Mucosa of descending colon (tissue), 3 donors: ENCODE measurements at places on chromosomes 11 and 22.
A peak's percentile ranks its signal among the peaks of the same experiment; 100 is the strongest.

DNA sequence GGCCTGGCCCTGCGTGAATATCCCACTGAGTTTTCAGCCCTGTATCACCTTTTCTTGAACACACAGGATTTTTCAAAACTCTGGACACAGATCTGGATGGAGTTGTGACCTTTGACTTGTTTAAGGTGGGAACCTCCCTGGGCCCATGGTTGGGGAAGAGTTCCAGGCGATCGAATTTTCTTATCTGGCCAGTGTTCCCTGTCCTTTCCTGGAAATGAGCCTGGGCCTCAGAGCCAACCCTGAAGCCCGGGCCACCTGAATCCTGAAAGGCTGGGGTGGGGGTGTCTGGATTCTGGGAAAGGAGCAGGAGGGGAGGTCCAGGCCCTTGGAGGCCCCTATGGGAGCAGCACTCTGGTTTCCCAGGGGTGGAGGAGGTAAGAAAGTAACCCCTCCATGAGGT is 29.0 kb downstream of the CAPN1 start:
- no peak for DNase-seq

DNA sequence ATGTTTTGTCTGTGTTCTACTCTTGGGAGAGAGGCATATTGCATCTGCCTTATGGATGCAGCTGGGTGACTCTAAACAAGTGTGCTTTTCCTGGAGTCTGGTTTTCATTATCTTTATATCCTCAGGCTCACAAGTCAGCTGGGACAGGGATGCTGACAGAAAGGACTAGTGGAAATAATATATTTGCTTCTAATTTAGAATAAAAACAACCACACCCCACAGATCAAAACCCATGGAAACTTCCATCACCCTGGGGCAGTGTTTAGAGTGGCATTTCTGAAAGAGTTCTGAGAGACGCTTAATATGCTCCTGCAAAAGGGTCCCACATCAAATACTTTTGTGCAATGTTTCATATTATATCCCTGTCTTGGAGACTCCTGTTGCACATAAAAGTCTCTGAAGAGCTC is 20.8 kb downstream of the KCNE3 start:
- no peak for DNase-seq

DNA sequence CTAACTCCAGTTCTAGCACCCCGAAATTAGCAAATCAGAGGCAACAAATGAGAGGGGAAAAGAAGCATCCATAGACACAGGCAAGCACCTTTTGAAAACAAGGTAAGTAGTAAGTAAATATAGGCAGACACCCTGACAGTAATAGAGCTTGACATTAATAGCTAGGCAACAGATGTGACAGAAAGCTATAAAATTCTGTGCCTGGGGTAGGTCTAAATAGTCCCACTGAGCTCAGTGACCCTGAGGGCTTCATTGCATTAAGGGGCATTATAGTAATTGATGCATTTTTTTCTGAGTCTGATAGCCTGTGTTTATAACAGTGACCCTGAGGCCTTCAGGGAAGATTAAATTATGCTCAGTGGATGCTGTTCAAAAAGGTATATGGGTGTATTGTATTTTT is 197.1 kb downstream of the HIPK3 start:
- DNase-seq: no peak

DNA sequence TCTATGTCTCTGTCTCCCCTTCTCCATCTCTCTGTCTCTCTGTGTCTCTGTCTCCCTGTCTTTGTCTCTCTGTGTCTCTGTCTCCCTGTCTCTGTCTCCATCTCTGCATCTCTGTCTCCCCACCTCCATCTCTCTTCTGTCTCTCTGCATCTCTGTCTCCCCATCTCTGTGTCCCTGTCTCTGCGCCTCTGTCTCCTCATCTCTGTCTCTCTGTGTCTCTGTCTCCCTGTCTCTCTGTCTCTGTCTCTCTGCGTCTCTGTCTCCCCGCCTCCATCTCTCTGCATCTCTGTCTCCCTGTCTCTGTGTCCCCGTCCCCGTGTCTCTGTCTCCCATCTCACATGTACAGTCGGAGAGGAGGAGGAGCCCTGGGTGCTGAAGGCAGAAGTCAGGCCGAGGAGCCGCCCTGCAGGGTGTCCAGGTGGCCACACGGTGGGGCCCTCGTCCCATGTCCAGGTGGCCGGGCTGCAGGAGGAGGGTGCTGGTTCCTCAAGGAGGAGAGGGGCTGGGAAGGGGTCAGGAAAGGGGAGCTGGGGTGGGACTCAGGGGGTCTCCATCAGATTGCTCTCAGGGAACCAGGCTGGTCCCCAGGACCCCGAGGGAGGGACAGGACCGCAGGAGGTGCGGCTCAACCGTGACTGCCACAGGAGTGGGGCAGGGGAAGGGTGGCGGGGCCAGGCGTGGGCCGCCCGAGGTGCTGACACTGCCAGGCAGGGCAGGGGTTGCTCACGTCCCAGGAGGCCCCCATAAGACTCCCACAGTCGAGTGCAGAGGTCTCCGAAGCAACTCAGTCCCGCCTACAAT is 25.6 kb upstream of the TH start:
- peak; percentile 85 for DNase-seq

- no peak for DNase-seq
Measured at GRCh38 chr11:96396637-96397036, 6.8 kb downstream of the JRKL start.

DNA sequence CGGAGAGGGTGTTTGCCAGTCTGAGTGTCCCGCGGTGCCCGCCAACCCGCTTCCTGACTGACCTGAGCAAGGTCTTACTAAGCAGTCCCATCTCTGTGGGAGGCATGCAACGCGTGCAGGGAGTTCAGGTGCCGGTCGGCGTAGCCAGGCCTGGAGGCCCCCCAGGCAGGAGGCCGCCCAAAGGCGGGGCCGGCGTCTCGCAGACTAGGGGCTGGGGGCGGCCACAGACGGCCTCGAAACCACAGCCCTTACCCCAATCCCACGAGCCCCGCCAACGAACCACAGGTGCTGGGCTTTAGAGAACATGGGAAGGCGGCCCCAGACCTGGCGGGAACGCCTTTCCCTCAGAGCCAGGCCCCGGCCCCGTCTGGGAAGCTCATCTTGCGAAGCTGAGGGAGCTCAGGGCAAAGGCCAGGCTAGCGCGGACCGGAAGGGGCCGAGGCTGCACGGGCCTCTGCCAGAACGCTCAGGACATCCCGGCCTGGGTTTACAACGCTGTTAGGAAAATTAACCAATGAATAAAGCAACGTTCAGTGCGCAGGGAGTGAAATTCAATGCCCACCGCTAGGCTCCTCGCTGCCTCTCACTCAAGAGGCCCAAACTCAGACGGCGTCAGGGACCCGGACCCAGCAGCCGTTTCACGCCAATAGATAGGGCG is 2.1 kb upstream of the MTFP1 start:
- DNase-seq: peak; percentile 85

DNA sequence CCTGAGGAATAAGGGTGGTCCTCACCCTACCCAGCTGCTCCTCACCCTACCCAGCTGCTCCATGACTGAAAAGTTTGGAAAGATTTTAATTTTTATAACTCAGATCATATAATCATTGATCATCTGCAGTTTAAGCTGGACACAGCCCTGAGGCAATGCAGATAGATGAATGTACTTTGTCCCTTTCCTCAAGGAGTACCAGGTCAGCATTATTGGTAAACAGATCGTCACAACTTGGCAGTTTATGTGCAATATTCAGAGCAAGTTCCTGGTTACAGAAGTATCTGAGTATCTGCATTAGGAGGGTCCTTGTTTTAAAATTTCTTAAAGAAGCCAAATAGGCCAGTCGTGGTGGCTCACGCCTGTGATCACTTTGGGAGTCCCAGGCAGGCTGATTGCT is 3.6 kb downstream of the TNRC6B start:
- DNase-seq: no peak

- peak; percentile 90 for DNase-seq
Measured at GRCh38 chr11:1219834-1220815, 2.7 kb upstream of the MUC5B start.

DNA sequence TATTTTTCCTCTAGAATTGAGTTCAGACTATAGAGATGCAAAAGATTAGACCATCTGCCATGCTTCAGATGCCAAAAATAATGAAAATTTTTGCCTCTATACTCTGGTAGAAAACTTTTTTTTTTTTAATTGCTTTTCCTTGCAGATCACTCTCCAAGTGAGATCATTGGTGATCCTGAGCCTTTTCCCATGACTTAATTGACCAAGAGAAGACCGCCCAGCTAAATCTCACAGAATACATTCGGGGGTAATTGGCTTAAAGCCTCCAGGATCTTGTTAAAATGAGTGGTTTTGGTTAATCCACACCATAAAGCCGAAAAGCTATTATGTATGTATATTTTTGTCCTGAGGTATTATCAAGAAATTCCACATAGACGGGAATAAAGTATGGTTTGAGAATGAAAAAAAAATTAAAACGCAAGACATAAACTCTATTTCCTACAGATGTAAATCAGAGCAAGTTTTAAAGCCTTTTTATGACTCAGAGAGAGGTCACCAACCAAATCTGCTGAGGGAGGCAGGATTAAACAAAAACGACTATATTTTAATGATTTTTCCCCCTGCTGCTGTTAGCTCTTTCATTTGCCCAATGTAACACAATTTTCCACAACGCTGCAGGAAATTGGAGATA is 64.0 kb downstream of the PARVA start:
- no peak for DNase-seq

DNA sequence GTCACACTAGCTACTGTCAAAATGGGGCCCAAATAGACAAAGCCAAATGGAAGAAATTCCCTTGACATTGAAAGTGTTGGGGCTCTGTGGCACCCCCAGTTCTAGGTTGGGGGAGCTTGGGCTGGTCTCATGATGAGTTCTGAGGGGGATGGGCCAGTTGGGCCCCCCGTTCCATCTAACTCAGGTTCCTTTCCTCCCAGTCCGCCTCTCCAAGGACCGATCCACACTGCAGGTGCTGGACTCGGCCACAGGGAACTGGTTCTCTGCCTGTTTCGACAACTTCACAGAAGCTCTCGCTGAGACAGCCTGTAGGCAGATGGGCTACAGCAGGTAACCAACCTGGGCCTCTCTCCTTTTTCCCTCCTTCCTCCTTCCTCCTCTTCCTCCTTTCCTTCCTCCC is 17.7 kb upstream of the SMIM35 start:
- DNase-seq: no peak

DNA sequence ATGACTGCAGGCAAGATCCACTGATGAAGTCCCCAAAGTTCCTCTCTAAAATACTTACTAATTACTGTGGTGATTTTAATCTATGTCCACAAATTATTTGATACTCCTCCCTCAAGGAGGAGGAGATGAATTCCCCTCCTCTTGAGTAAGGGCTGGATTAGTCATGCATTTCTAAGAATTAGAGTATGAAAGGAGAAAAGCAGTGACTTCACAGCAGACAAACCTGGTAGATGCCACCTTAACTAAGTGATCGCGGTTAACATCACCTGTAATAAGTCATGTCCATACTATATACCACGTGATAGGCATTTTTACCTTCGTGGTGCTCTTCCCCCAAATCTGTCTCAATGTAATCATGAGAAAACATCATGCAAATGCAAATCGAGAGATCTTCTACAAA is 52.0 kb upstream of the TSPAN18 start:
- no peak for DNase-seq

- DNase-seq: no peak
Measured at GRCh38 chr11:104161751-104162450, 2.0 kb downstream of the PDGFD start.

DNA sequence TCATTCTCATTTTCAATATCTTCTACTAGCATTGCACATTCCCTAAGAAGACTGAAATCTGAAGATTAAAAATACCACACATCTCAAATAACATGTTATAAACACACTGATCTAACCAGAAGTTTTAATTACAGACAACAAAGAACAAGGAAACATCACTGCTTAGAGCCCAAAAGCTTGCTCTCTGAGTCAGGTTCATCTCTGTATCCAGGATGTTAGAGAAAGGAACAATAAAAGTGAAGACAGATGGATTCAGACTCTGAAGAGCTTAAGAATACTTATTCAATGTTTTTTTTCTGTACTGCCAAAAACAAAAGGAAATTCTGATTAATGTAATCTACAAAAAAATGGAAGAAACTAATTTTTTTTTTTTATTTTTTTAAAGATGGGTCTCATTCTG is 16.5 kb downstream of the RDX start:
- no peak for DNase-seq

- DNase-seq: no peak
Measured at GRCh38 chr11:67500831-67501715, 4.1 kb downstream of the PITPNM1 start.

- DNase-seq: no peak
Measured at GRCh38 chr11:23202611-23203010, 342.3 kb upstream of the CCDC179 start.

- DNase-seq: no peak
Measured at GRCh38 chr11:114307524-114308203, 11.5 kb downstream of the NNMT start.

GRCh38 chr11:91129596-91129995 is 906.7 kb upstream of the CHORDC1 start:
- DNase-seq: no peak
